ENCODE measurements at places on chromosomes 4 and X.

DNA sequence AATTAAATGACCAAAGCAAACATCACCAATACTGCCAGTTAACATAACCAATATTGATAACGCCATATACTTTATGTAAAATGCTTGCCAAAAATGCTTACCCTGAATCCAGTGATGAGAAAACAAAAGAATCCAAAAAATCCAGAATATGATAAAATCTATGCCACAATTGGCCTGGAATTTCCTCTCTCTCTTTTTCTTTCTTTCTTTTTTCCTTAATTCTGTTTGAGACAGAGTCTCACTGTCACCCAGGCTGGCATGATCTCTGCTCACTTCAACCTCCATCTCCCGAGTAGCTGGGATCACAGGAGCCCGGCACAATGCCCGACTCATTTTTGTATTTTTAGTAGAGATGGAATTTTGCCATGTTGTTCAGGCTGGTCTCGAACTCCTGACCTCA lies 9.8 kb upstream of the SLC7A11 start:
- no peak for DNase-seq

GRCh38 chr4:150079081-150079581 lies 886 bp downstream of the DCLK2 start:
- DNase-seq, result no peak

DNA sequence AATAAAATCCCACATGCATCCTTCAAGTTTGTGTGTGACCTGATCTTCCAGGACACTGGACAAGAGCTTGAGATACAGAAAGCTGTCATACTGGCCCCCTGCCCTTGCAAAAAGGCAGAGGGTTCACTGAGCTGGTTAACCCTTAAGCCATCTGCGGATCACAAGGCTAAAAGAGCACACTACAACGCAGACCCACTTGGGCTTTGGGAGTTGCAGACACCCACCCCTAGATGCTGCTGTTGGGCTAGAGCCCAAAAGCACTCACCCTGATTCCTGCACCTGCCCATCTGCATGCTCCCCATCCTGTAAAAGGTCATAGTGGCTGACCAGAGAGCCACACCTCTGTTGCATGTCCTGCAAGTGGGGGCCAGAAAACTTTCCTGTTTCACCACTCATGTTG lies 51.1 kb downstream of the TXK start:
- DNase-seq, result no peak

- DNase-seq, result no peak
These were observed 571 bp downstream of the TLR6 start for GRCh38 chr4:38856046-38856445.

DNA sequence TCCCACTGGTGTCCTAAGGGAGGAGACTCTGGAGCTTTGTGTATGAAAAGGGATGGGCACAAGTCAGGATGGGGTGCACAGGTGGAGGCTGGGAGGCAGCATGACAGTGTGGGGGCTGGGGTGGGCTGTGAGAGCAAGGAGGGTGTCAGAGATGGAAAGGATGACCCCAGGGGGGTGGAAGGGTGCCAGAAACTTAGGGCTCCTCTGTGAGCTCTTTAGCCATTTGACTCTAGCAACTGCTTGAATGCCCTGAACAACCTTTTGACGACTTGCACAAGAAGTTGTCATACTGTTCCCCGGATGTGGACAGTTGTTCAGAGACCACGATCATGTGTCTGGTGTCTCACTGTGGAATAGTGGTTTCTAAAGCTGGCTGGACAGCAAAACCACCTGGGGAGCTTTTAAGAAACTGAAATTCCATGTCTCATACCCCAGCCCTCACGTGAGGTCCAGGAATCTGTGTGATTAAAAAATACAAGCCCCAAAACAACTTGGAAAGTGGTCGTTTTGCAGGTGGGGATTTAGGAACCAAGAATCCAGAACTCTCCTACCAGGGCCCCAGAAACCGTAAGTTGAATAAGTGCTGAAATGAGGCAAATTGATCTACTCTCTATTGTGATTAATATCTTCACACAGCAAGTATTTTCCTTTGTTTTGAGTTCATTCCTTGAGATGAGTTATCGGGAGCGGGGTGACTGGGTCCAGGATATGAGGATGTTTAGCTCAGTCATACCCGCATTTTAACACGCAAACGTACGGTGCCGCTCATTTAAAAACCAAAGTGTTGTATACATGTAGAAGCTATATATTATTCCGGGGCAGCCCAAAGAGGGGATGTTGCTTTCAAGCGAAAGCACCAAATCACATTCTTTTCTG lies 3.4 kb downstream of the RHOH start:
- DNase-seq, result no peak

DNA sequence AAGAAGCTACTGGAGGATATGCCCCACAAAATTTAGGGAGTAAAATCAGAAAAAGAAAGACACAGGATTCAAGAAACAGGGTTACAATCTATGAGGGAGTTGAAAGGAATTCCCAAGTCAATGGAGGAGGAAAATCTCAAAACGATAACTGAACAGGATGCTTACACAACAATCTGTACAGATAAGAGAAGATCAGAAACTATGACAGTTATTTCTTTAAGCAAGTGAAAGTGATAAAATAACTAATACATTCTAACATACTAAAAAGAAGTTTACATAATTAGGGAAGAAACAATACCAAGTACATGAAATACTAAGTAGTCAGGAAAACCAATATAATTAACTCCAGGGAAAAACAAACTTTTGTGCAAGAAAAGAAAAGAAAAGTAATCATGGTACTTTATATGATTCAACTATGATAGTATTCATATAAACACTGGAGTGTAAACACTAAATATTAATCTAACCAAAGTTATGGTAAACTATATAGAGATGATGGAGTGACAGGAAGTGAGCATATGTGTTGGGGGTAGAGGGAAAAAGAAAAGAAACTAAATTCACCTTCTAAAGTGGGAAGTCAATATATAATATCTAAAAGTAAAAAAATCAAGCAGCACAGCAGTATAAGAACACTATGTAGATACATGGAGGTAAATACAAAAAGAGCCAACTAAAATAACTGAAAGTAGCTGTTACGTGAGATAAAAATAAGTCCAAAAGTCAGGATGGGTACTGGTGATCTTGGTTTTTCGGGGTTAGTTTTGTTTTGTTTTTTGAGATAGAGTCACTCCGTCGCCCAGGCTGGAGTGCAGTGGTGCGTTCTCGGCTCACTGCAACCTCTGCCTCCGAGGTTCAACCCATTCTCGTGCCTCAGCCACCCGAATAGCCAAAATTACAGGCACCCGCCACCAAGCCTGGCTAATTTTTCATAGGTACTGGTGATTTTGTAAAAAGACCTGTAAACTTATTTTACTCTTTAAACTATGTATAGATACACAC lies 99.3 kb downstream of the TEX11 start:
- DNase-seq, result no peak

DNA sequence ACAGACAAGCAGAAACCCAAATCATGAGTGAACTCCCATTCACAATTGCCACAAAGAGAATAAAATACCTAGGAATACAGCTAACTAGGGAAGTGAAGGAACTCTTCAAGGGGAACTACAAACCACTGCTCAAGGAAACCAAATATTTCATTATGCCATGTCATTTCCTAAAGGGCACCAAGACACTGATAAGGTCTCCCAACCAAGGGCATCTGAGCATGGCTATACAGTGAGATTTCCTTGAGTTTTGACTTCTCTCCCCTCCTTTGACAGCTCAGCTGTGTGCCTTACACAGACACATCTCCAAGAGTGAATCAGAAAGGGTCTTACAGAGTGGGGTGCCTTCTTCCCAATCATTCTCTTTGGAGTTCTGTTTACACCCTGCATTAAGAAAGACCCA lies 40.4 kb downstream of the PCDH7 start:
- no peak for DNase-seq

- no peak for DNase-seq
These were observed 1085.0 kb downstream of the CCSER1 start for GRCh38 chr4:91212211-91212610.

- no peak for DNase-seq
These were observed 66.2 kb downstream of the RRAGB start for GRCh38 chrX:55783723-55784122.

DNA sequence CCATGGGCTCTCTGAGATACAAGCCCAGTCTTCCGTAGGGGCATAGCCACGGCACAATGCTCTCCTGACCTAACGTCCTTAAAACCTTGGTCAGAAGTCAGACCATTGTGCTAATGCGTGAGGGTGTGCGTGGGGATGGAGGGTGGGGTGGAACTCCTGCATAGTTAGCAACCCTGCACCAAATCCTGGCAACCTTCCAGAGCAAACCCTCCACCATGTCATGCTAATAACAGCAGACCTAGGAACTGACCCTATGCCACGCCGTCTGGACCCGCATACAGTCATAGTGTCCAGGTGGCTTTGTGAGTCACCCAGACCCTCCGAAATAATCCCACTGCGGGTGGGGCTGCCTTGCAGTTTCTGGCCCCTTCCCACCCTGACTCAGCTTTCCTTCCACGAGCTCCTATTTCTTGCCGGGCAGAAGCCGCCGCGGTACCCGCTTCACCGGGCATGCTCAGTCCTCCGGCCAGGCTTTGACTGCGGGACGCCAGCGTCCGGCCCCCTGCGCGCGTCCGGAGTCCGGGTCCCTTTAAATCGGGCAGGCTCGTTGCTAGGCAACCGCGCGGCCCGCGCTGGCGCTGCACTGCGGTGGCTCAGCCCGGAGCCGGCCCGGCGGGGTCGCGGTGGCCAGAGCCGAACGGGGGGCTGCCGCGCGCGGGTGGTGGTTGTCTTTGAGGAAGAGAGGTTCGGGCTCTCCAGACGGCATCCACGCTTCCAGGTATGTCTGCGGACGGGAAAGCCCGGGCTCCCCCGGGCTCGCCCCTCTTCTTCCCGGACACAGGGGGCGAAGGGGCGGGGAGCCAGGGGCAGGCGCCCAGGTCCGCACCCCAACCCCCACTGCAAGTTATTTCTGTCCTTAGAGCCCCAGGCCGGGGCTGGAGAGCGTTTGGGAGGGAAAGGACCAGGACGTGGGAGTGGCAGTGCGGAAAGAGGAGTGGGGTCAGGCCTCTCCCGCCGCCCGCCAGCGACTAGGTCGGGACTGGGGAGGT lies at the start of gene CCDC160:
TSS of gene CCDC160 (plus strand) at position 557 of the 989 bp plus-strand sequence. CDS start 7,619 bp downstream, outside the sequence.
- no peak for DNase-seq

- no peak for DNase-seq
These were observed 26.9 kb upstream of the TMPRSS11B start for GRCh38 chr4:68272380-68272779.

GRCh38 chrX:10482261-10482660 lies 138.1 kb downstream of the MID1 start:
- DNase-seq, result no peak

- peak; percentile 10 for DNase-seq
These were observed 36.0 kb upstream of the CD99L2 start for GRCh38 chrX:150934453-150934852.

DNA sequence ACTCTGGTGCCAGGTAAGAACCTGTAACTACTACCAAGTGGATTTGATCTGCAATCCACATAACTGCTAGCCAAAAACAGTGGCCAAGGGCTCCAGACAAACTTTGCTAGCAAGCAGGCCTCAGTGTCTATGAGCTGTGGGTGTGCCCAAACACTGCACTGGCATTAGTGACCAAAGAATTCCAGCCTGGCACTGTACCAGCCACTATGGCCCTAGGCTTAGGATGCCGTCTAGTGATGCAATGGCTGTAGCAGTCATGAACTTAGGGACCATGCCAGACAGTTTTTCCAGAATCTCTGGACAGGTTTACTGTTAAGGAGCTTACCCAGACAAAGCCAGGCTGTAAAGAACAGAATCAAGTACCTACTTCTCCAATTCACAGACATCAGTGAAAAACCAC lies 33.7 kb upstream of the PRR27 start:
- DNase-seq, result no peak

DNA sequence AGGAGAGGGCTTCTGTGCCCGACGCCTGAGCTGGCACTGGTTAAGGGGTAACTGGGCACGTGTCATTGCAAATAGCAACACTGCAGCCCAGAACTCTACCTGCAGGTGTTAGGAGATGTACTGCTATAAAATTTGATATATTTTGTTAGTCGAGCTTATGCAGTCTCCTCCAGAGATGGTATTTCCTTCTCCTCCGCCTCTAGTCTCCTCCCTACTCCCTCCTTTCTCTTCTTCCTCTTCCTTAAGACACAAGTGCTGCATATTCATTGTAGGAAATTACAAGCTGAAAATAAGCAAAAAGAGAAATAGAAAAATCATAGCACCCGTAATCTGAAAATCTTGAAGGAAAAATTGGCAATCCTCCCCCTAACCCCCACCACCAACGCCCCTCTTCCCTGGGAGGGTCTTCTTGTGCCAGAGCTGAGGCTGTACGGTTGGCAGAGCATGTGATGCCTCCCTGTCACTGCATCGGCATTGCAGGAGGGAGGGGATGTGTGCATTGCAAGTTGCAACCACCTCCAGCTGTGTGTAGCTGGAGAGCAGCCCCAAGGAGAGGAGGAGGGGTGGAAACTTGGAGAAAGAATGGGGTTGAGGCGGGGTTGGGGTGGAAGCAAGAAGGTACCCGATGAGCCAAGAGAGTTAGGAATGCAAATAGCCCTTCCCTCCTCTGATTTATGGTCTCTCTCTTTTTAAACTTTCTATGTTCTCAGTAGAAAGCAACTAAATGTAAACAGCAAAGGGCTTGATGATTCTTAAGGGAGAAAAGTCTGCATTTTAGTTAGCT lies 48.3 kb upstream of the MND1 start:
- DNase-seq, result no peak

DNA sequence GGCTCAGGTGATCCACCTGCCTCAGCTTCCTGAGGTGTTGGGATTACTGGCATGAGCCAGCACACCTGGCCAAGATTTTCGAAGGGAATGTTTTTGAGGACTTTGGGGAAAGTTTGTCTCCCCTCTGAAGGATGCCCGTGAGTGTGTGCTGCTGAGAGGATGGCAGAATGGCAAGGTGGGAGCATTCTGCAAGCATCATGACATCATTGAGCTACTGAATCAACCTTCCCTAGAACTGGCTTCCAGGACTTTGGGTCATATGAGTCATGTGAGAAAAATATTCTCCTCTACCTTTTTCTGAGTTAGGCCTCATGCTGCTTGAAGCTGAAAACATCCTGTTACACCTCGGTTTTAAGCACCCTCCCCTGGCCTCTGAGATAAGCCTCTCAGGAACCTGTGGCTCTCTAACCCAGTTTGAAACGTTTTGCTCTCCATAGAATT lies 31.0 kb downstream of the TMEM131L start:
- DNase-seq, result no peak

- DNase-seq, result no peak
These were observed 159.4 kb downstream of the OPHN1 start for GRCh38 chrX:68273887-68274286.

- no peak for DNase-seq
These were observed 2.9 kb downstream of the ASMTL start for GRCh38 chrX:1449823-1450149.

DNA sequence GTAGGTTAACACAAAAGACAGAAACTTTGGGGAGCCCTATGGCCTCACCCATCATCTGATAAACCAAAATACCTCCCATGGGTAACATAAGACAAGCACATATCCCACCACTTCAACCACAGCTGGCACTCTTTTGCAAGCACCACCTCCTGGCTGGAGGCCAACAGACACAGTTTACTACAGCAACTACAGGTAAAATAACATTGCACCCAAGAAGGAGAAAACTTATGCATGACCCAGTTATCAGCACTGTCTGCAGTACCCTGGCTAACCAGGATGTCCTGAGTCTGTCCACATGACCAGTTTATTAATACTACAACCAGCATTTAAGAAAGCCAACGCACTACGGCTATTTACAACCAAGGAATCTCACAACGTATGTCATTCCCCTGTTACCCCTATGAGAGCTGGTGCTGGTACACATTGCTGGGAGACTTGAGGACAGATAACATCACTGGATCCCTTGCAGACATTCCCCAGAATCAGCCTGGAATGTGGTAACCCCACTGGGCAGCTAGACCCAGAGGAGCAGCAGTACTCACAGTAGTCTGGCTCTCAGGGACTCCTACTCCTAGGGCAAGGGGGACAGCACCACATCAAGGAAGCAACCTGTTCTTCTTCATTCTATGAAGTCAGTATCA lies 32.0 kb downstream of the ELF2 start:
- DNase-seq, result no peak

Measured in LNCaP clone FGC (cell line).